Activated CD8-positive, alpha-beta T cell treated with anti-CD3 and anti-CD28 coated beads, Interleukin-2, amount 10 ng/mL, durations not matched to agents 7 days and 5 days (primary cell): ENCODE measurements at places on chromosomes 3 and 15.

DNA sequence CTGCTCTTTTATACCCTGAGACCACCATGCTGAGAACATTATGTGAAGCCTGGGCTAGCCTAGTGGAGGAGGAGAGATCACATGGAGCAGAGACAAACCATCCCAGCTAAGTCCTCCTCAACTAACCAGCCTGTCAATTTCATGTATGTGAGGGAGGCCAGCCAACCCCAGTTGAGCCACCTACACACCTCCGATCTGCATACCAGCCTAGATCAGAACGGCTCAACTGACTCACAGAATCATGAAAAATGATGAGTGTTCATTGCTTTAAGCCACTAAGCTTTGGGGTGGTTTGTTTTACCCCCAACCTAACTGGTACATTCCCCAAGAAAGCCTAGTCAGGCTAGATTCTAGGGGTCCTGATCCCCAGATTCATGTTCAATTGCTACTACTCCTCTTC, 19.4 kb upstream of the CA12 start:
- DNase-seq = no peak

DNA sequence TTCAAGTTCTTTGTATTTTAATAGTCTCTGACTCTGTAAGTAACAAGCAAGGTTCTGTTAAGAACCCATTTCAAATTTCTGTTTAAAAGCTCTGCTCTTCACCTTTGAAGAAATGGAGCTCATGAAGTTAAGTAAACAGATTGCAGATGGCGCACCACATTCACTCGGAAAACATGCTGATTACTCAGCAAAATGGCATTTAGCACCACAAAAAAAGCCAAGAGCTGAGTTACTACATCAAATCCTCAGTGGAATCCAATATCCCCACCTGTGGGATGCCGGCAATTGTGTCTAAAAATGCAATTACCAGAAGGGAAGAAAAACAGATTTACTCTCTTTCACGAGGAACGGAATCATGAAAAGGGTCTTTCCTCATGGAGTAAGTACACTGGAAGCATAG, 758.0 kb downstream of the NTRK3 start:
- no peak for DNase-seq

GRCh38 chr3:29324180-29324651, 43.3 kb downstream of the RBMS3 start:
- DNase-seq = no peak

DNA sequence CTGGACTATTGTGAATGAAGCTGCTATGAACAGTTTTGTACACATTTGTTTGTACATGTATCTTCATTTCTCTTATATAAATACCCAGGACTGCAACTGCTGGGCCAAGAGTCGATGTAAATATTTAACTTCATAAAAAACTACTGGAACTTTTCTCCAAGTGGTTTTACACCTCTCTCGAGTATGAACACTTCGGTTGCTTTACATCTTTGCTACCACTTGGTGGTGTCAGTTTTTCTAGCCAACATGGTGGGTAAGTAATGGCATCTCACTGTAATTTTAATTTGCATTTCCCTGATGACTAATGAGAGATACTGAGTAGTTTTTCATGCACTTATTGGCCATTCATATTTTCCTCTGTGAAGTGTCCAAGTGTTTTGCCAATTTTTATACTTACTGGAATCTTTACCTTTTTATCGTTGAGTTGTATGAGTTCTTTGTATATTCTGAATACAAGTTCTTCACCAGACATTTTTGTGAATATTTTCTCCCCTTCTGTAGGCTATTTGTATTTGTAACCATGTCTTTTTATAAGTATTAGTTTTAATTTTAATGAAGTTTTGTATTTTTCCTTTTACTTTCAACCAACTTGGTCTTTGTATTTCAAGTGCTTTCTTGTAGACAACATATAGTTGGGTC, 44.4 kb downstream of the PCOLCE2 start:
- peak; percentile 27 for DNase-seq

DNA sequence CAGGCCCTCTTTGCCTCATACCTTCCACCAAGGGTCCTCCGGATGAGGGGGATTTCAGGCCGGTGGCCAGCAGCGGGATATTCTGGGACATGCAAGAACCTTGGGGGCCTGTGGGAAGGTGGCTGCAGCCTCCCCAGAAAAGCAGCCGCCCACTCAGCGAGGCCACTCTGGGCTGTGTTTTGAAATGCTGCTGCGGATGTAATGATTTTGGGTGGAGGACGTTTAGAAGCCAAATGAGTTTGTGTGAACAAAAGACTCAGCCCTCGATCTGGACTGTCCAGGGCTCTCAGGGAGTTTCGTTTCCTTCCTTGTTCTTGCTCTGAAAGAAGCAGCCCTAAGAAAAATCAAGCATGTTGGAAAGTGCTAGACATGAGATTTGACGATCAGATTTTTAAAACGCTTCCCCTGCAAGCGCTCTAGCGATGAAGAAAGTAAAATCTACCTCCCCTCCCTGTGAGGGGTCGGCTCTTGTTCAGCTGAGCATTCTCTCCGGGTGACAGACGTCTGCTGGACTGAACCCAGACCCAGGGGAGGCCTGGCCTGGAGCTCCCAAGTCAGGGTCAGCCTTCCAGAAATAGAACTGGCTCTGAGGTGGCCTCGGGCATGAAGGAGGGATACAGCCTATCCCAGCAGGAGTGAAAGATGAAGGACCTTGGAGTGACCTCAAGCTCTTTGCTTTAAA, 12.9 kb downstream of the HEG1 start:
- DNase-seq = no peak

GRCh38 chr3:100299016-100299415, 35.5 kb upstream of the NIT2 start:
- DNase-seq = no peak

DNA sequence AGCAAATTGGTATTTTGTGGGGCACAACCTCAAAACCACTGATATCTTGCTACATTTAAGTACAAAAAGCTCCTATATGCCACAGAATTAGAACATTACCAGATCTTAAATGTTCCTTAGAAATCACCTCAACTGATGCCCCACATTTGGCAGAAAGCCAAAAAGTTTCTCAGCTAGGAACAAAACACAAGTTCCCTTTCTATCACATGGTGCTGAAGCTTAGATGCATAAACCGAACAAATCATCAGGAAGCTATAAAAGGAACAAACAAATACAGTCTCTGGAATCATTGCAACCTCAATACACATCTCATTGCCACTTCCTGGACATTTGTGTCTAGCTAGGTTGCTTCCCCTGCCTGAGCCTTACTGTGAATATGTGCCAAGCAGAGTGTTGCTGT, 492.6 kb downstream of the LPP start:
- no peak for DNase-seq

GRCh38 chr3:63689285-63689684, 36.8 kb downstream of the SNTN start:
- DNase-seq = no peak

- DNase-seq = no peak
Measured at GRCh38 chr15:100244796-100245486, 96.8 kb downstream of the ADAMTS17 start.

- no peak for DNase-seq
Measured at GRCh38 chr3:15091575-15091974, 7.4 kb downstream of the RBSN start.

DNA sequence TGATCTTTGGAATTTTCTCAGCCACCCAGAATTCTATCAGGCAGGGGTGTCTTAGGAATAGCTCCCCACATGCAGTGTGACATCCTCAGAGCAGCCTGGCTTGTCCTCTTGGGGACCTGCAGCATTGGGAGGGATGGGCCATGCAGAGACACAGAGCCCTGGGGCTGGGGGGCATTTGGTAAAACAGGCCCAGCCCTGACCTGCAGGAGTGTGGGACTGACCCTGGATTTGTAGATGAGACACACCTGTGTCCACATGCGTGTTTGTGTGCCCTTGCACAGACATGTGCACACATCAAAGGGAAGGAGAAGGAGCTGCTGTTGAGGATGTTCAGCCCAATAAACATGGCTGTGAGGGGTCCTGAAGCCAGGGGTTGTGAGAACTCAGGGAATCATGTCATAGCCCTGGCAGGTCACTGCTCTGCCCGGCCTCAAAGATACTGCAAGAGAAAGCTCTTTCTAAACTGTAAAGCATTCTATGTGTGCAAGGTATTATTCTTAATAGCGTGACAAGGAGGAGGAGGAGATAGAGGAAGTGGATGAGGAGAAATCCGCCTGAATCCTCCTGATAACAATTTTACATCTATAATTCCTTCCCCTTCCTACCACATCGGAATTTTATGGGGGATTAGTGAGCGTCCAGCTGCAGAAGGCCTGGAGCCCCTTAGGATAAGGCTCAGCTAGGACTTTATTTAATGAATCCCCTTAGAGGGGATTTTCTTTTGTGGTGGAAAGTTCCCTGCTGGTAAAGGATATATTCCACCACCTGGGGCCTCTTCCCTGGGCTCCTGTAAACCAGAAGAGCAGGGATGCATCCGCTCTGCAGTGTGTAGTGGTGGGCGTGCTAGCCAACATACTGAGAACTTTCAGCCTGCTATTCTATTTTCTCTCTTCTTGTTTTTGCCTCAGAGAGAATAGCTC, 245.5 kb downstream of the EPHB1 start:
- DNase-seq = no peak

DNA sequence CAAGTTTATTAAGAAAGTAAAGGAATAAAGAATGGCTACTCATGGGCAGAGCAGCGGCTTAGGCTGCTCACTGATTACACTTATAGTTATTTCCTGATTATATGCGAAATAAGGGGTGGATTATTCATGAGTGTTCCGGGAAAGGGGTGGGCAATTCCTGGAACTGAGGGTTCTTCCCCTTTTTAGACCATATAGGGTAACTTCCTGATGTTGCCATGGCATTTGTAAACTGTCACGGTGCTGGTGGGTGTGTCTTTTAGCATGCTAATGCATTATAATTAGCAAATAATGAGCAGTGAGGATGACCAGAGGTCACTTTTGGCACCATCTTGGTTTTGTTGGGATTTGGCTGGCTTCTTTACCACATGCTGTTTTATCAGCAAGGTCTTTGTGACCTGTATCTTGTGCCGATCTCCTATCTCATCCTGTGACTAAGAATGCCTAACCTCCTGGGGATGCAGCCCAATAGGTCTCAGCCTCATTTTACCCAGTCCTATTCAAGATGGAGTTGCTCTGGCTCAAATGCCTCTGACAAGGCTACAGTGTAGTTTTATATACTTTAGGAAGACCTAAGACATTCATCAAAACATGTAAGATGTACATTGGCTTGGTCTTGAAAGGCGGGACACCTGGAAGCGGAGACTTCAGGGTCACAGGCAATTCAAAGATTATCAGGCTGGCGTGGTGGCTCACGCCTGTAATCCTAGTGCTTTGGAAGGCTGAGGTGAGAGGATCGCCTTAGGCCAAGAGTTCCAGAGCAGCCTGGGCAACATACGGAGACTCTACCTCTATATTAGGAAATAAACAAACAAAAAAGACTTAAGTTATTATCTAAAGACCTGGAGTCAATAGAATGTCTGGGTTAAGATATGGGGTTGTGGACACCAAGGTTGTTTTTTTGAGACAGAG, 3.2 kb upstream of the BLOC1S6 start:
- no peak for DNase-seq

DNA sequence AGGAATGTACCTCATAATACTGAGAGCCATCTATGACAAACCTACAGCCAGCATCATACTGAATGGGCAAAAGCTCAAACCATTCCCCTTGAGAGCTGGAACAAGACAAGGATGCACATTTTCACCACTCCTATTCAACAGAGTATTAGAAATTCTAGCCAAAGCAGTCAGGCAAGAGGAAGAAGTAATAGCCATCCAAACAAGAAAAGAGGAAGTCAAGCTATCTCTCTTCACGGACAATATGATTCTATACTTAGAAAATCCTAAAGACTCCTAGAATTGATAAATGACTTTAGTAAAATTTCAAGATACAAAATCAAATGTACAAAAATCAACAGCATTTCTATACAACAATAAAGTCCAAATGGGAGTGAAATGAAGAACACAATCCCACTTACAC, 30.2 kb downstream of the OCA2 start:
- DNase-seq = no peak

- no peak for DNase-seq
Measured at GRCh38 chr3:147384210-147385058, 21.9 kb downstream of the ZIC4 start.

DNA sequence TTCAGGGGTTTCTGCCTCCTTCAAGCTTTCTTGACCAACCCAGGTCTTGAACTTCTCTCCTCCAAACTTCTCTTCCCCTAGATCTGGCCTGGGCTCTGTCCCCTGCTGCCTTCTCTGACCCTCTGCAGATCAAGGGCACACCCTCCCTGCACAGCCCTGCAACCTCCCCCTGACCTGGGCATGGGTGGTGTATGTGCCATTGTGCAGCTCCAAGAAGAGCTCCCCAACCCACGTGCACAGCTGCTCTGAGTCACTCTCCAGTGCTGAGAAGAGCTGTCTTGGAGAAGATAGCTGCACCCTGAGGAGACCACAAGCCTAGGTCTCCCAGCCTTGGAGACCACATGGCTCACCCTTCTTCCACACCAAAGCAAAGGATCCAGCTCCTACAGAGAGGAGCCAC, 8.0 kb downstream of the MAN2C1 start:
- no peak for DNase-seq

DNA sequence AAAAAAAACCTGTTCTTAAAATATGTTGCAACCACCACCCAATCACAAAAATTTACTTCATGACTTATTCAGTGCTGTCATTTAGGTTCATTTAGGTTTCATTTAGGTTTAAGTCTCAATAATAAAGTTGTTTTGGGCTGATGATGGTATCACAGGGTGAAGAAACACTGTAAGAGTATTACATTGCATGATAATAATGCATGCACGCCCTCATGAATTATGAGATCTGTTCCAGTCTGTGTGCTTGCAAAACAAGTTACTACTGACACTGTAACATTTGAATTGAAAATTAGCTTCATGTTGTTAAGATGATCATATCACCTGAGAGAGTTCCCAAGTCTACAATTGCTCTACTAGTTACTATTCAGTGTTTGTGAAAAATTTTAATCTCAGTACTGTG, at the start of gene AADACL2:
TSS of gene AADACL2 (plus strand) at position 315 of the 400 bp plus-strand sequence. CDS start 109 bp downstream, outside the sequence.
- no peak for DNase-seq

DNA sequence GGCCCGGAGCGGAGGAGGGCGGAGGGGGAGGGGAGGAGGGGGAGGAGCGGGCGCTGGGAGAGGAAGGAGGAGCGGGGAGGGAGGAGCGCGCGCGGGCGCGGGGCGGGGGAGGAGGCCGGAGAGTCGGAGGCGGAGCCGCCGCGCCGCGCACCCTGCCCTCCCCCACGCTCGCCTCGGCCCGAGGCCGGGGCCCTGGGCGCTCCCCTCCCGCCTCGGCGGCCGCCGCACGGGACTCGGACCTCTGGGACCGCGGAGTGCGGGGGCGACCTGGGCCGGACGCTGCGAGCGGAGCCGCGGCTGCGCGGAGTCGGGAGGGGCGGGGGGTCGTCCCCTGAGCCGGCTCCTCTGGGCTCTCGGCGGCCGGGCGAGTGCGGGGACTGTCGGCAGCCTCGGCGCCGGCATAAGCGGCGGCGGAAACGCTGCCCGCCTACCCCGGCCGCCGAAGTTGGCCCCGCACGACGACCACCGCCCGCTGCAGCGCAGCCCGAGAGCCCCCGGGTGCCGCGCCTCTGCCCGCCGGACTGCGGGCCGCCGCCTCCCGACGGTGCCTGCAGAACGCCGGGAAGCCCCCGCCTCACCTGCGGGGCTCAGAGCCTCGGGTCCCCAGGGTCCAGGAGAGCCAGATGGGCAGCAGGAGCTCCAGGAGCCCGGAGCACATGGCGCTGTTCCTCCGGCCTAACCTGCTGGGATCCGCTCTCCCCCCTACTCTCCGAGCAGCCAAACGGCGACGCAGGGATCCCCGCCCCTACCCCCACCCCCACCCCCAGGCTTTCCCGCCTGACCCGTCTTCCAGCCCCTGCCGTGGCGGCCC, 406 bp upstream of the GABRB3 start:
- no peak for DNase-seq
